Fibroblast of pulmonary artery (primary cell): ENCODE measurements at places on chromosomes 2 and 18.

DNA sequence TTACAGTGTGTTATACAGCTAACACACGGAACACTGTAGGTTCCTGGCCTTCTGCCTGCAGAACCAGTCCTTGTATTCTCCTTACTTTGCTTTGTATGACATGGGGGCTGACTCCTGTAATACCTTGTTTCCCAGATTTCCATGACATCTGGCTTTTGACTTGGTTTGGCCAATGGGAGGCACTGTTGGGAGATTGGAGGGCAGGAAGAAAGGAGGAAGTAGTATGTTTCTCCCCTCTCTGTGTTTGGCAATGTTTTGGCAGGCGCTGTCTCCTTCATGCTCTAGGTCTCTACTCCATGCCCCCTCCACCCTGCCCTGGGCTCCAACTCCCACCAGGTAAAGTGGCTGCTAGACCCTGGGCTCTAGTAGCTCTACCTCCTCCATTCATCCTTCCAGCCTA is 331.1 kb upstream of the SLC14A2 start:
- DNase-seq, result no peak

GRCh38 chr2:231711677-231712450 is 3.5 kb downstream of the PTMA start:
- DNase-seq, result no peak

DNA sequence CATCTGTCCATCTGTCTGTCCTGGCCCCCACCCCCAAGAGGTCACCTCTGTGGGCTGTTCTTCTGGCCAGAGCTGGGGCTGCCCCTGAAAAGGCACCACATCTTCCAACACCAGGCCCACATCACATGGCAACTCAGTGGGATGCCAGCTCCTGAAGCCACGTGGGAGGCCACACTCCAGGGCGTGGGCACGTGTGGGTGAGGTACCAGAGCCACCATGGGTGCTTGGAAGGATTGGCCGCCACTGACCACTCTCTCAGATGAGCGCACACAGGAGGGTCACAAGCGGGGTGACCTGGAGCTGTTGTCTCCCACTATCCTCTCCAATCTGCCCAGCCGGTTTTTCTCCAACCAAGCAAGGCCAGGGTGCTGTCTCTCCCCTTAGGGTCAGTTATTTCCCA is 197.9 kb downstream of the TFCP2L1 start:
- DNase-seq, result no peak

GRCh38 chr2:207066166-207066565 is 99.6 kb downstream of the KLF7 start:
- no peak for DNase-seq

DNA sequence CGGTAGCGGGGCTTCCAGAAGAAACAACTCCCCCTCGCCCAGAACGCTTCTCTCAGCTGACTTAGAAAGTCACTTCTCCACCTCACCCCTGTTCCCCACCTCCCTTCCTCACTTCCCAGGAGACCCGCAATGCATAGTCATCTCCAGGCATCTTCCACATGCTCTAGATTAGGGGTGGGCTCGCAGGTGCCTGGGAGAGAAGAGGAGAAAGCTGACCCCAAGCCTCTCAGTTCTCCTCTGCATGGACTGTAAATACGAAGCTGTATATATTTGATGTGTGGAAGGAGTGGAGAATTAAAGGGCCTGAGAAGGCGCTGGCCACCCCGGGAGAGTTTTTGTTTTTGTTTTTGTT is 1.8 kb downstream of the MAL start:
- no peak for DNase-seq

- no peak for DNase-seq
Measured at GRCh38 chr2:128774320-128775216, 455.9 kb upstream of the HS6ST1 start.

DNA sequence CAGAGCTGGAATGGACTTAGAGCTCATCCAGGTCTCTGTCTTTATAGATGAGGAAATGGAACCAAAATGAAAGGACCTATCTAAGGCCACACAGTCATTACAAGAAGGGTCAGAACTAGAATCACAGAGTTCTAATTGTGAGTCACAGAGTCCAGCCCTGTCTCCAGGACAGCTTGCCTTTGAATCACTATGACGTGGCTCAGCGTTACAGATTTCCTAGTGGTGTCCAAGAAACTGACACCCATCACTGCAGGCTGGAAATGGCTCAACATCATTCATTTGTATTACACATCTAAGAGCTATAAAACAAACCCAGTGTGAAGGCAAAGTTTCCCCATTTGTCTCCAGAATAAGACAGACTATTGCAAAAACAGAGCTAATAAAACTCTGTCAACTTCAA is 164.3 kb upstream of the SIX2 start:
- DNase-seq, result peak; percentile 96

DNA sequence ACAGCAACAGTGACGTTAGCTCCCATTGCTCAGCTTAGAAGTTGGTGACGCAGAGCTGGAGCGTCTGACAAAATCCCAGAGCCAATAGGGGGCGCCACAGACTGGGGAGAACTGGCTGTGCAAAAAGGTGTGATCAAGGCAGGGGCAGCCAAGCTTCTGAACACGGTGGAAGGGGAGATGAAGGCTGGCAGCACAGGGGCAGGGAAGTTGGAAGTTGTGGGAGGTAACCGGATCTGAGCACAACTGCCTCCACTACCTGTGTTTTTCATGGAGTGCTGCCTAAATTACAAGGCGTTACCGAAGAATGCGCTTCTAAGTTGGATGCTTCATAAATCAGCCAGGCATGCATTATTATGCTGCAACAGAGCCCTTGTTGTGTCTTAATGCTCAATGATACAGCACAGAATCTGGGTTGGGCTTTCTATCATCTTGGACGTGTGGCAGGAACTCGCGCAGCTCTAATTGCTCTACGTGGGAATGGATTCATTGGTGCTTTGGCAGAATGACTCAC is 370.0 kb downstream of the SLC4A3 start:
- peak; percentile 59 for DNase-seq
